ENCODE measurements at places on chromosomes 1 and 21.

DNA sequence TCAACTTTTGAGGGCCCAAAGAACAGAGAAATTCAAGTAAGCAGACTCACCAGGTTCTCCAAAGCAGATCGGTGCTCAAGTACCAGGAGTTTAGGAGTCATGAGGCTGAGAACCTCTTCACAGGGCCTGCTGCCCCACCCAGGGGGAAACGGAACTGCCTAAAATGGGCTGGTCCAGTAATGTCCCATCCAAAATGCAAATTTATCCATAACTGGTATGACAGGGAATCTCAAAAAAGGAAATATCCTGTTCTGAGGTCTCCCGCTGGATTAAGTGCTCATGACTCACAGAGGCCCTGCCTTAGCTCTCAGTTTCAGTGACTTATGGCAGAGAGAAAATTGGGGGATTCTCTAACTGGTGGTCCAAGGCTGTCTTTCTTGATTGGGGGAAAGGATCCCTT lies 9.3 kb downstream of the SPRR2G start:
- no peak for DNase-seq

DNA sequence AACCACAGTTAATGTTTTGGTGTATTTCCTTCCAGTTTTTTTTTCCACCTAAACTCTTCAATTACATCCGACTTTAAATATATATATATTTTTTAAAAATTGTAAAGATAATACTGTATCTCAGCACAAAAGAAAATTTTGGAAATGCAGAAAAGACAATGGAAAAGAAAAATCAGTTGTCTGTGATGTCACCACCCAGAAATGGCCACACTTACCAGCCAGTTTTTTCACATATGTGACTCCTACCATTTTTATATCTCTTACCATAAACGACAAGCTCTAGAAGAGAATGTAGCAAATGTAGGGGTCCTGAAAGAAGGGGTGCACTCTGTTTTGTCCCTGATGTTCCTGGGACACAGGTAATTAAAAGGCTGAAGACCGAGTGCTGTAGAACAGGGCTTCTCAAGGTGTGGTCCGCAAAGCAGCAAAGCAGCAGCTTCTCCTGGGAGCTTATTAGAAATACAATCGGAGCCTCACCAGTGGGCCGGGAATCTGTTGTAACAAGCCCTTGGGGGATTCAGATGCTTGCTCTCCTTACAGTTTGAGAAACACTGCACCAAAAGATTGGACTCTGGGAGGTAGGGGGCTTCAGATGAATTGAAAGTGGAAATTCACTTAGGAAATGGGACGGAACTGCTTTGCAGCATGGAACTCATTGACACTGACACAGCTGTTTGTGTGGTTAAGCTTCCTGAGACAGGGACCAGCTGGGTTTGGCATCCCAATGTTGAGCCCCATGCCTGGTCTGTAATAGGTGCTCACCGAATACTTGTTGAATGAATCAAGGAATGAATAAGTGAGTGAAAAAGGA lies 44.1 kb downstream of the ALPL start:
- DNase-seq, result no peak

DNA sequence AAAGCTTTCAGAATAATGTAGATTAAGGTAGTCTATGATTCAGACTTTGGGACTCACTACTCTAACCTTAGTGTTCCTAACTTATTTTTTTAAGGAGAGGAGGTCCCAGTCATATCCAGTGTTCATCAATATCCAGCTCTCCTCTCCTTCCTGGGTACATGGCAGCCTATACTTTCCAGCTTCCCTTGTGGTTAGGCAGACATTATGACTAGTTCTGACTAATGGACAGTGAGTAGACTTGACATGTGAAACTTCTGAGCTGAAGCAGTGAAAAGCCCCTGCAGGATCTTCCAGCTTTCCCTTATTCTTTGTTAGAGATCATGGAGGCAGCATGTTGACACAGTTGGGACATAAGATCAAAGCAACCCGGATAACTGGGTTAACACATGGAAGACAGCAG lies 144.2 kb downstream of the PTPRU start:
- no peak for DNase-seq

DNA sequence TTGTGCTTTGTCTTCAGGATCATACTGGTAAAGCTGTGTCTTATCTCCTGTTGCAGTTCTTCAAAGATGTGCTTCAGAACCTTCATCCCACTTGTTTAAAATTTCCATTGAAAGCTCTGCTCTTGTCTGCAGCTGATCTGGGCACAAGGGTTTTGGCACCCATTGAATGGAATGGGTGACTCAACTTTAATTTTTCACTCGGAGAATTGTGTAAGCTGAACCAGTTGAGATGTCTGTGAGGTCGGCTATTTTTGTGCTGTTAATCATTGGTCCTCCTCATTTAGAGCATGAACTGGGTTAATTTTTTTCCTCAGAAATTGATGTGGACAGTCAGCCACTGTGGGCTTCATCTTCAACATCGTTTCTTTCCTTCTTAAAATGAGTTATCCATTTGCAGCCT lies 252.1 kb downstream of the TM2D1 start:
- no peak for DNase-seq

- DNase-seq, result no peak
Measured at GRCh38 chr21:32613436-32614043, 1.4 kb upstream of the CFAP298 start.

- DNase-seq, result no peak
Measured at GRCh38 chr1:171716616-171717015, 25.2 kb downstream of the VAMP4 start.

- no peak for DNase-seq
Measured at GRCh38 chr1:20558191-20558590, 5.8 kb downstream of the FAM43B start.

GRCh38 chr1:8493916-8494540 lies 176.1 kb downstream of the SLC45A1 start:
- DNase-seq, result no peak

- DNase-seq, result no peak
Measured at GRCh38 chr1:55412060-55412459, 196.9 kb upstream of the USP24 start.
